ENCODE measurements at places on chromosomes 1 and 21.
A peak's percentile ranks its signal among the peaks of the same experiment; 100 is the strongest.

- no peak for DNase-seq
These were observed 16.1 kb upstream of the KCNE1 start for GRCh38 chr21:34528131-34528561.

DNA sequence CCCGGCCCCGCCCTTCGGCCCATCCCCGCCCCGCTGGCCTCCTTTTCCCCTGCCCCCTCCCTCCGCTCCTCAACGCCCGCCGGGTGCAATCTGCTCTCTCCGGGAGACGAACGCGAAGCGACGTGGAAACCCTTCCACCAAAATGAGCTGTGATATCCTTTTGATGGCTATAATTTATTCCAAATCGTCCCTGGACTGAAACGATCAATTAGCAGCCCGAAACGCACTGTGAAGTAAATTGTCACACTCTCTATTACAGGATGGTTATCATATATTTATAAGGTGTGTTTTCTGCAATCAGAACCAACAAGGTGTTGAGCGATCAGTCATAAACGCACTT is 134.6 kb upstream of the BARHL2 start:
- DNase-seq = no peak

DNA sequence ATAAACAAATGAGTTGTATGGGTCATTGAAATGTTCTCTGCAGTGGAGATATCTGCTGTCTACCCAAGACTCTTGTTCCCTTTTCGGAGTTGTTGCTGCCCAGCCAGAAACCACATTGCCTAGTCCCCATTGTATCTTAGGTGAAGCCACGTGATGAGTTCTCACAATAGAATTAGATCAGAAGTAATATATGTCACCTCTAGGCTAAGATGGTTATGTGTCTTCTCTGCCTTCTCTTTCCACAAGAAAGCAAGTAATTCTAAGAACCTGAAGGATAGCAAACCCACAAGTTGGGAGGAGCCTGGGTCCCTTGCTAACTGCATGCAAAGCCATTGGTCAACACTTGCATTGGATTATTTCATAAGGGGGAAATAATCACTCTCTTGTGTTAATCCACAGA is 76.6 kb downstream of the ADCY10 start:
- DNase-seq = no peak

DNA sequence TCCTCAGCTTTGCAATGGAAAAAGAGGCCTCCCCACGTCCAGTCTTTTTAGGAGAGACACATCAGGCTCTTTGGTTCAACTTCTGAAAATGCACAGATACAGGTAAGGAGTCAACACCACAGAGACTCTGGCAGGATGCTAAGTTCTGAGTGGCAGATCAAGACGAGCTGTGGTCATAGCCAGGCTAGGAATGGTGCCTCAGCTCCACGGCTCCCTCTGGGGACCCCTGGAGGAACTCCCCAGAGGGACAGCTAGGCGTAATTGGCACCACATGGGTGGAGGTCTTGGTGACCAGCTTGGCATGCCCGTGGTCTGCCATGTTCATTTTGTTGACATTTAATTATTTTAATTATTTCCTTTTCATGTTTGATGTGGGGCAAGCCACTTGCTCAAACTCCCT is 206.1 kb downstream of the KAZN start:
- DNase-seq = no peak

- peak; percentile 35 for DNase-seq
These were observed 3.6 kb downstream of the KCNE2 start for GRCh38 chr21:34367320-34367935.

- no peak for DNase-seq
These were observed 55.2 kb upstream of the ARTN start for GRCh38 chr1:43878440-43878839.

- DNase-seq = no peak
These were observed 36.7 kb upstream of the MTF2 start for GRCh38 chr1:93042187-93043056.

- no peak for DNase-seq
These were observed 28.9 kb downstream of the OBSCN start for GRCh38 chr1:228236744-228237143.

- DNase-seq = no peak
These were observed 60.1 kb upstream of the COA6 start for GRCh38 chr1:234313171-234313570.

DNA sequence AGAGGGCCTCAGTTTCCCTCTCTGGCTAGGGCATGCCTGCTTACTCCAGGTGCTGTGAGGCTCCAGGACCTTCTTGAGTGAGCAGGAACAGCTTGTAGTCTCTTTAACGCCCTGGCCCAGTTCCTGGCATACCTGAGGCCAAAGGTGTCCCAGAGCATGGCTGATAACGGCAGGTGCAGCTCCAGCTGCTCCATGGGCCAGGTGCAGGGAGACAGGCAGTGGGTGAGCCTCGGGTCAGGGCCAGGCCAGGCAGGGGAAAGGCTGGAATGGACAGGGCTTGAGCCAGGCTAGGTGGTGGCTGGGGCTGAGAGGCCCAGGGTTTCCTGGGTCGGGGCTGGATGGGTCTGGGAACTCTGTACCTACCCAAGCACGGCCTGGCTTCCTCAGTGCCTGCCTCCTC is 18.3 kb downstream of the EDN2 start:
- no peak for DNase-seq

- no peak for DNase-seq
These were observed 28.8 kb downstream of the ZP4 start for GRCh38 chr1:237861944-237862343.

DNA sequence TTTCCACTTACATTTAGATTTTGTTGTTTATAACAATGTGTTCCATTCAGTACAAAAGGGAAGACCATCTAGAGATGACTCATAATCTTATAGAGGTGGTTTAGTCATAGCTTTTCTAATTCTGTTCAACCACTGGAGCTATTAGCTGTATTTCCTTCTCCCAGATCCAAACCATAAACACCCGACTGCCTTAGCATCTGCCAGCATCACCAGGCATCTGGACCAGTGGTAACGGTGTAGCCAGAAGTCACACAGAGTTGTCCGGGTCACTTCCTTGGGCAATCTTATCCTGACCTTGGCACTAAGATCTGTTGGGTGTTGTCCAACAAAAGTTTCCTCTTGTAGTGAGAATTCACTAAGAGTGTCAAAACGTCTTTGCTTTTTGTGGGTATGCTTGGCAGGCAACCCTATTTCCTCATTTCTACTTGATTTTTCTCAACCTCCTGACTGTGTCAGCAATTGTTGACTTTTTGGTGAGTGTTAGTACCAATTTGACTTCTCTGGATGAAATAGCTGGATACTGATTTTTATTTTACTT is 372.1 kb upstream of the B3GALT2 start:
- DNase-seq = no peak

DNA sequence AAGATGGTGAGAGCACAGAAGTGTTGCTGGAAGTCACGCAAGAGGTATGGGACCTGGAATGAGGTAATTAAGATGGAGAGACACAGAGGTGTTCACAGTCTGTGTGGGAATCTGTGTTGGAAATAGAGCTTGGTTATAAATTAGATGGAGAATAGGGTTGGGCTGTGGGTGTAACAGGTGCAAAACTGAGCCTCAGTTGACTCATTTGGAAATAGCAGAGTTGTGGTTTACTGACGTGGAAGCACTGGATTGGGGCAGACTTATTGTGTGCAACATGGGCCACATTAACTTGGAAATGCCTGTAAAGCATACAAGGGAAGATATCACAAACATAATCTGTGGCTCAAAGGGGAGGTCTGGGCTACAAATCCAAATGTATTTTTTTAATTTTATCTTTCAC is 13.0 kb downstream of the CAMSAP2 start:
- DNase-seq = no peak

DNA sequence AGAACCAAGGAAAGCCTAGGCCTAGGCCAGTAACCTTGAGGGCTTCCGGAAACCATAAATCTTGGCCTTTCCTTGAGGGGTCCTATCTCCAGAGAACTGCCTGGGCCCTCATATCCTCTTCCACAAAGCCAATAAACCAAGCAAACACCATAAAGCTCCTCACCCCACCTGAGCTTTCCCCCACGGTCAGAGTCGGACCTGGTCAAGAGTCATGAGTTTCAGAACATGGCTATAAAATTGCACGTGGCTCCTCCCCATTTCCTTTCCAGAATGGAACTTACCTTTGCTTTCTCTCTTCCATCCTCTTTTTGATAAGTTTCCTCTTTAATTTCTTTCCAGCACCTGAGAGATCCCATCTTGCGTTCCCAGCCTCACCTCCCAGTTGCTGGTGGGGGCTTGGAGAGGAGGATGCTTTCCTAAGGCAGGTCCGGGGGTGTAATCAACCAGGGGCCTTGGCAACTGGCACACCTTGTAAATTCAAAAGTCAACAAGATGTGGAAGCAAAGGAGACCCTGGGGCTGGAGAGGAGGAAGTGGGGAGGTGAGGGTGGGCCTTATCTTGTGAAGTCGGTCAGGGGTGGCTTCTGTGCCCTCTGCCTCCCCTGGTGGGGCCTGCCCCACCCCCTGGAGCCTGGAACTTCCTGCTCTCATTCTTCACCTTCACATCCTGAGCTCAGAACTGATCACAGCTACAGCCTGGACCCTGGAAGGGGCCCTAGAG is 259.9 kb downstream of the FOXD2 start:
- DNase-seq = no peak

GRCh38 chr1:30260318-30260717 is 463.1 kb downstream of the MATN1 start:
- DNase-seq = no peak

Data from NCI-H2171 (cell line).